ENCODE measurements at places on chromosomes 7 and 10.

GRCh38 chr7:95602421-95602820 lies 6.1 kb upstream of the PDK4 start:
- no peak for DNase-seq

DNA sequence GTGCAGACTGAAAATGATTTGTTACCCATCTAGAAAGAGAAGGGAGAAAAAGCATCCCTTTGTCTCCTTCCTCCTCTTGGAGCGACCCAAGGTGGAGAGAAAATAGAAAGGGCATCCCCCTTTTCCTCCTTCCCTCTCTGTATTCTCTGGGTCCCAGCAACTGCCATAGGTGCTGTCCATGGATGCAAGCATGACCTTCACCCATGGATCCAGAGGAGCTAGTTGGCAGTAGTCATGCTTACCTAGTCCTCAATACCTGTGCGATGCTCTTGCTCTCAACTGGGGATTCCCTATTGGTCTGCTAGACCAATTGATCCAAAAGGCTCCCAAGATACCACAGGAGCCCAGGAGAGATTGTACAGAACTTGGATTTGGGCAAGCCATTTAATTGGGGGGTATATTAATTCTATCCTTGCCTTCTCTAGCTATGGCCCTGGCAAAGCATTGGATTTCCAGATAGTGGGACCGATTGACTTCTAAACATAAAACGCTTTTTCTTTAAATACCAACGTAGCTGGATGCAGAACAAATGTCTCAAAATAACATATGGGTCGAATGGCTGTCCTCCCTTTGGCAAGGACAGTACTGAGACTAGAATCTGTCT lies 547.8 kb upstream of the IGFBP3 start:
- no peak for DNase-seq

DNA sequence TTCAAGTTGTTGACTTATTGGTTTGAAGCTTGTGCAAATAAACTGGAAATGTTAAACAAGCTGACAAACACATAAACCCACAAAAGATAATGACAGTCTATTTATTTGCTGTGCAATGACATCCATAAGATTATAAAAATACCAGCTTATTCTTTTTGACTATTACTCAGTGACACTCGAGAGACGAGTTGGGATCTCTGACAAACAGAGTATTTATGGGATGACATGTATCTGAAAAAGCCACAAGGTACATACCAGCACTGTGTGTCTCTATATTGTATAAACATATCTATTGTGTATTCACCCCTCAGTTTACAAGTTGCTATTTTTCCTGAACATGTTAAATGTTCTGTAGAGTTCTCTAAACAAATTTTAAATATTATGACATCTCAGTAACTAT lies 88.9 kb downstream of the CHRM2 start:
- no peak for DNase-seq

DNA sequence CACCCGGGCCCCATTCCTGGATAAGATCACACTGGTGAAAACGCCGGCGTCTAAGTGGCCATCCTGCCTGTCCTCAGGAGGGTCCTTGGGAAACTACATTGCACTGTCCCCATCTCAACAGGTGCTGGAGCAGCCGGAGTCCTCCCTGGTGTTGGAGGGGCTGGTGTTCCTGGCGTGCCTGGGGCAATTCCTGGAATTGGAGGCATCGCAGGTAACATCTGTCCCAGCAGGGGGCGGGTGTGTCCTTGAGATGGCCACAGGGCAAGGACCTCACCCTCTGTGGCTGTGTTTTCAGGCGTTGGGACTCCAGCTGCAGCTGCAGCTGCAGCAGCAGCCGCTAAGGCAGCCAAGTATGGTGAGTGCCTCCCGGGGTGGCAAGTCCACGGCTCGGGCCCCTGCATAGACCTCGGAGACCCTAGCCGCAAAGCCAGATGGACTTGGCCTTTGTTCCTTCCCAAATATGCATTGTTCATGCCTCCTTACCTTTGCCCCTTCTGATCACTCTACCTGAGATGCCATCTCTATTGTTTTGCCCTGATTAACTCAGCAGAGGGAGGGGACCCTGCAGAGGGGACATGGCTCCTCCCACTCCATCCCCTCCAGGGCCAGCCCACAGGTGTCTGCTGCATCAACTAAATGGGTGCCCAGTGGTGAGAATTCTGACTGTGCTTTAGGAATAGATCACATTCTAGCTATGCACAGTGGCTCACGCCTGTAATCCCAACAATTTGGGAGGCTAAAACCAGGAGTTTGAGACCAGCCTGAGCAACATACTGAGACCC lies 23.8 kb downstream of the ELN start:
- DNase-seq, result no peak

- no peak for DNase-seq
These were observed 49.7 kb downstream of the NRAP start for GRCh38 chr10:113613977-113614690.

DNA sequence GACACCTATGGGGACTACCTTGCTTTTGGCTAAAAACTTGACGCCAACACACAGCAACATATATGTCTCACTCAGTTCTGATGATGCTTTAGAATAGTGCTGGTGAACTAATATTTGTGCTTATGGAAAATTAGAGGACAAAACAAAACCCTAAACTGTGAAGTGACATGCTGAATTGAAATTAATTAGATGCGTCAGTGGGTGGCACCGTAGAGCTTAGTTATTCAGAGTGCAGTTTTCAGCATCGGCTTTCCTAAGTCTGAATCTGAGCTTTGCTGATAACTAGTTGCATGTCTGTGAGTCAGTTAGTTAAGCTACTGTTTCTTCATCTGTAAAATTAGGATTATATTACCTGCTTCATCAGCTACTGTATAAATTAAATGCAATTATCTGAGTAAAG lies 245.0 kb upstream of the SORCS1 start:
- no peak for DNase-seq

- no peak for DNase-seq
These were observed 156.6 kb upstream of the IMMP2L start for GRCh38 chr7:111718886-111719285.

- DNase-seq, result no peak
These were observed 91.3 kb downstream of the IMMP2L start for GRCh38 chr7:111470998-111471397.

DNA sequence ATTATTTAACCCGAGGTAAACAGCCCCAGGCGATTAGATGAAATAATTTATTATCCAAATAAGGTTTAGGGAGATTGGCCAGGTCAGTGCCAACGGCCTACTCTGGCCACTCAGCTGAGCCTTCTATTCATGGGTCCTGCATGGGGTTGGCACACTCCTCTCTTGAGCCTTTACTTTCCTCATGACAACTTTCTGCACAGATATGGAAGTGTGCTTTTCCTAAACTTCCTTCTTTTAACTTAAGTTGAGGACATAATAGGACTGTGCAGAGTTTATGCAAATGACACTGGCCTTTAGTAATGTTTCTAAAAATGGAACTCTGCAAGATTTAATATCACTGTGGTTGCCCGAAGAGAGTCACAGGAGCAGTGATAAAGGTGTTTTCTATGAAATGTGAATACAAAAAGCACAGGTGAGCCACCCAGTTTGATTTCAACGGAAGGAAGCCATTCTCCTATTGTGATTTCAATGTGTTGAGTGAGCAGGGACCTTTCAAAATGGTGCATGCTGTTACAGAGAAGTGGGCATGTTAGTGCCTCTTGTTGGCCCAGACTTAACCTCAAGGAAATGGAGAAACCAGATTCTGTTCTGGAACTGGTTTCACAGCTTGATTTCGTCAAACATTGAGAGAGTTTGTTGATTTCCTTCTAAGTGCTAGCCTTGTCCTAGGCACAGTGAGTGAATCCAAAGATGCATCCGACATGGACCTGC lies 55.7 kb downstream of the LYZL2 start:
- DNase-seq, result no peak

GRCh38 chr7:24576171-24577025 lies 3.1 kb downstream of the PALS2 start:
- no peak for DNase-seq

GRCh38 chr7:26115650-26116049 lies 36.3 kb upstream of the NFE2L3 start:
- no peak for DNase-seq

DNA sequence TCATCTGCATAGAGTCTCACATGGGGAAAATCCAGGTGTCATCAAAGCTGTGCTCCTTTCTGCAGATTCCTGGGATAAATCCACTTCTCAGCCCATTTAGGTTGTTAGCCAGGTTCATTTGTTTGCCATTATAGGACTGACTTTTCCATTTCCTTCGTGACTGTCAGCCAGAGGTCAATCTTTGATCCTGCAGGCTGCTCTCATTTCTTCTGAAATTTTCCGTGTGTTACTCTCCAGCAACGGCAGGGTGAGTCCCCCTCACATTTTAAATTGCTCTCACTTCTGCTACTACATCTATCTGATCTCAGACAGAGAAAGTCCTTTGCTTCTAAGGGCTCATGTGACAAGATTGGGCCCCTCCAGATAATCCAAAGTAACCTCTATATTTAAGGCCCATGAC lies 150.7 kb upstream of the BET1 start:
- no peak for DNase-seq

DNA sequence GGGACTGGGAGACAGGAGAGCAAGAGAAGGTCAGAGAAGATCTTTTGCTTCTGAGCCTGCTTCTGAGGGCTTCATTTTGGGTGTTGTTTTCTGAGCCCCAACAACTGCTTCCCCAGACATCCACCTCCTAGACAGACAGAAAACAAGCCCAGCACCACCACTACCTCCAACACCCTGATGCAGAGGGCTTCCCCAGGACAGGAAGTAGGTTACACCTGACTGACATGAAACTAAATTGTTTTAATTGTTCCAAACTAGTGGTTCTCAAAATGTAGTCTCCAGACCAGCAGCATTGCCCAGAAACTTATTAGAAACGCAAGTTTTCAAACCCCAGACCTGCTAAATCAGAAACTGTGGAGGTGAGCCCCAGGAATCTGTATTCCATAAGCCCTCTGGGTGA lies 163.6 kb upstream of the KMT2E start:
- no peak for DNase-seq

- no peak for DNase-seq
These were observed 27.4 kb downstream of the MINPP1 start for GRCh38 chr10:87531908-87532622.

DNA sequence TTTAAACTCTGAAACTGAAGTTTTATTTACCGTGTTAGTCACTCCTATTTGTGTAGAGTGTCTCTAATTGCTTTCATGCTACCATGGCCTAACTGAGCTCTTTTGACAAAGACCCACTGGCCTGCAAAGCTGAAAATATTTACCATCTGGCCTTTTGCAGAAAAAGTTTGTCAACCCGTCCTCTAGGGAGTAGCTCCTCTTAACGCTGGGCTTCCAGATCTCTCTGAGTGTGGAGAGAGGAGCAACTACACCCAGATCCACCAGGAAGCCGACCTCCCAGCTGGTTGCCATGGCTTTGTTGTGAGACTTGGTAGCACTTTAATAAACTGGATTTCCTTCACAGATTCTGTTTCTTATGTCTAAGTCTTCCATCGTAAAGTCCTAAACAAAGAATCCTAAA lies 4.2 kb upstream of the C10orf71 start:
- DNase-seq, result no peak

GRCh38 chr10:5869156-5869555 lies 20.5 kb downstream of the ANKRD16 start:
- no peak for DNase-seq

DNA sequence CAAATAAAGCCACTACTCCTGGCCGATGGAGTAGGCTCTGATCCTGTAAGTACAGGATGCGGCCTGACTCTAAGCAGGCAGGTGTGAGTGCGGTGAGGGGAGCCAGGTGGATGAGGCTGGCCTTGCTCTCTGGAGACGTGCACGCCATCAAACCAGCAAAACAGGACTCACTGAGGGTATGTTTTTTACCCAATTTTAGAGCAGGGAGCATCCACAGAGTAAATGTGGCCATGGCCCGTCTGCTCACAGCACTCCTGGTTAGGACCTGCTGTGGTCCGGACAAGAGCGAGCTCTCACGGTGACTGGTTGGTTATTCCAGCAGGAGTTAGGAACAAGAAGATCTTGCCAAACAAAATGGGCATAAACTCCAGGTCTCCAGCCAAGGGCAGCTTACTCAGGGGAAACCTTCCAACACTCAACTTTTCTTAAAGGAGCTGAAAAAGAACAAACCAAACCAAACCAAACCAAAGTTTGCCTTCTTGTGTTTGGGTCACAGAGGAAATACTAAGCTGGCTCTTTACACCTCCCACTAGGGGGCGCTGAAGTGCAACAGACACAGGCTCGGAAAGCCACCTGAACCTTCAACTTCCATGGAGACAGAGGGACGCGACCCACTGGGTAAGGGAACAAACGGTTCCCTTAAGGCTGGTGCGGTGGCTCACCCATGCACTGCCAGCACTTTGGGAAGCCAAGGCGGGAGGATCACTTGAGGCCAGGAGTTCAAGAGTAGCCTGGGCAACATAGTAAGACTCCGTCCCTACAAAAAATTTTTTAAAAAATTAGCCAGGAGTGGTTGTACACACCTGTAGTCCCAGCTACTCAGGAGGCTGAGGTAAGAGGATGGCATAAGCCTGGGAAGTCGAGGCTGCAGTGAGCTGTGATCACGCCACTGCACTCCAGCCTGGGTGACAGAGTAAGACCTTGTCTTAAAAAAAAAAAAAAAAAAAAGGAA lies 122.4 kb downstream of the CLEC2L start:
- peak; percentile 70 for DNase-seq

GRCh38 chr7:13288516-13288915 lies 601.1 kb downstream of the ARL4A start:
- no peak for DNase-seq

- DNase-seq, result peak; percentile 21
These were observed at the start of gene VWDE for GRCh38 chr7:12403287-12404181. Gene VWDE (minus strand): TSS chr7:12403865. CDS start chr7:12403716, 149 bp downstream.

GRCh38 chr10:126839094-126839761 lies 66.0 kb upstream of the DOCK1 start:
- DNase-seq, result no peak

DNA sequence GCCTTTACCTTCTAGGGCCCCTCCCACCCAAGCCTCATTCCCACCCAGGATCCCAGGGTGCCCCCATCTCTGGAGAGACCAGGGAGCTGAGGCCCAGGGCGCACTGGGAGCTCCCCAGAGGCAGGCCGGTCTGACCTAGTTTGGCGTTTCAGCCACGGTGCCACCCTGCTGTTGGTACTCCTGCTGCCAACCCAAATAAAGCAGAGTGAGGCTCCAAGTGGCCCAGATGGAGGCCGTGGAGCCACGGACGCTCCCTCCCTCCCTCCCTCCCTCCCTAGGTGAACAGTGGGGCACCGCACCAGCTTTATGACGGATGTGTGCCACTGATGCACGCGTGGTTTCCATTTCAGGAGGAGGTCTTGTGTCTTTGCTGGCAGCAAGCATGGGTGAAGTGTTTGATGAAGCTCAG lies 1.8 kb downstream of the INPP5A start:
- no peak for DNase-seq

DNA sequence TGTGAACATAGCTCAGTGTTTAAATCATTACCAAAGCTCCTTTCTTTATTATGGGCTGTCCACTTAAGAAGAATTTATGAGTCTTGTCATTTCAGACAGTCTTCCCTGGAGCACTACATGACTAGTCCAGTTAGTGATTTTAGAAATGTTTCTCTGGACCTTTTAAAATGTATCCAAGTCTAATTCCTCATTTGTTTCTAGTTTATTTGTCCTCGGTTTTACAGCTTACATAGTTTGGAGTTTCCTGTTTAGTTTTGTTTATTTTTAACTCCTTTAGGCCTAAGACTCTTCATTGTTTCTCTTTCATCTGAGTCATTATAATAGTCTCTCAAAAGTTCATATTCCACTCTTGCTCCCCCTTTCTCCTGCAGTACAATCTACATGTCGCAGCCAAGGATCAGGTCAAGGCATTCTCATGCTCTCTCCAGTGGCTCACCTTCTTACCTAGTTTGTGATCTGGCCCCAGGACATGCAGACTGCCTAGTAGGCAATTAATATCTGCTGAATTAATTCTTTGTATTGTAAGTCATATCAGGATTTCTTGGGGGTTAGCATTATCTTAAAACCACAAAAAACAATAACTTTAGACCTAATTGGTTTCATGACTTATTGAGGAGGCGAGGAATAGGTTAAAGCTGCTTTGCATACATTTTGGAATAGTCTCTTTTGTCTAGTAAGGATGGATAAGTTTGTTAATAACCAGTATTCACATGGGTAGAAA lies 93.8 kb downstream of the MAPK8 start:
- no peak for DNase-seq

Data from activated T-helper 1 cell treated with anti-CD3 and anti-CD28 coated beads, Interleukin-2, amount 50 U/mL, for 16 hours (primary cell).